ENCODE measurements at places on chromosomes 16 and 17.

GRCh38 chr17:81094509-81095382 lies 59.8 kb downstream of the BAIAP2 start:
- DNase-seq = peak; percentile 51

- peak; percentile 7 for DNase-seq
Observed at GRCh38 chr16:57544124-57544653, 1.7 kb downstream of the ADGRG5 start.

GRCh38 chr16:24921229-24921628 lies 75.5 kb downstream of the SLC5A11 start:
- no peak for DNase-seq

DNA sequence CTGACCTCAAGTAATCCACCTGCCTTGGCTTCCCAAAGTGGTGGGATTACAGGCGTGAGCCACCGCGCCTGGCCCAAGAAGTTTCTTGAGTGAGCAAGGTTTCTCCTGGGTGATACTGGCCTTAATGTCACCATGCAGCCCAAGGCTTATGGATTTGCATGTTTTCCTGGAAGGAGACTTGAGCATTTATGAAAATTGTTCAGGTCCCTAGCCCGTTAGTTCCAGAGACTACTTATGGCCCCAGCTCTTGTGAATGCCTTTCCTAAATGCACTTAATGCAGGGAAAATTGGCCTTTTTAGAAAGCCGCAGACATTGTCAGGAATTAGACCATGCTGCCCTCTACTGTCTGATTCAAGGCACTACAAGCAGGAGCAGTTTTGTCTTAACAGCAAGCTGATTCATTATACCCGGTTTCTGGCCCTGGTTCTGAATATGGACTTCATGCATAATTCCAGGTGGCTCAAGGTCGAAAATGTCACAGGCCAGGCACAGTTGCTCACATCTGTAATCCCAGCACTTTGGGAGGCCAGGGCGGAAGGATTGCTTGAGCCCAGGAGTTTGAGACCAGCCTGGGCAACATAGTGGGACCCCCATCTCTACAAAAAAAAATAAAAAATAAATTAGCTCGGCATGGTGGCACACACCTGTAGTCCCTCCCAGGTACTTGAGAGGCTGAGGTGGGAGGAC lies 91.3 kb downstream of the SNX29 start:
- peak; percentile 52 for DNase-seq

DNA sequence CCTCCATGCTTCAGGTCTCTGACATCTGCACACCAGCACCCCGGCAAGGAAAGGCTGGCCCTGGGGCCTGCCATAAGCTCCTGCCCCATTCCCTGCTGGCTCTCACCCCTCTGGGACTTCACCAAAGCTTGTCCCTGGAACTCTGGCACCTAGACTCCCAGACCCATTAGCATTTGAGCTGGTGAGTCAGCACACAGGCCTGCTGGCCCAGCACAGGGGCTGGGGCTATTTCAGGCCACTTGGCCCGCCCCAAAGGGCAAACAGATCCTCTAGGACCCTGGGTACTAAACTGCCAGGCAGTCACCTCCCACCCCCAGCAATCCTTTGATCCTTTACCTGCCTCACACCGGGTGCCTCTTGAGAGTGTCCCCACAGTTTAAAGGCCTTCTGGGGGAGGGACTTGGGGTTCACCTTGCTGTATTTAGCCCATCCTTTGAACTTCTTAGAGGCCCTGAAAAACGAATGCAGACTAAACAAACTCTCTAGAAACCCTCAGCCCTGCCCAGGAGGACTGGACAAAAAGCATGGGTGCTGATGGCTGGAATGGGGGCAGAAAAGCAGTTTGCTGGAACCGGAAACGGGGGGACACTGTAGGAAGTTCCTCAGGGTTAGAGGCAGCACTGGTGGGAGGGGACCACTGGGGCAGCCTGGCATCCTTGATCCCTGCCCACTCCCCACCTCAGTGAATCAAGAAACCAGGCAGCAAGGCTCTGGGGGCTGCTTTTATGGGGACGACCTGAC lies 3.2 kb upstream of the SAMD14 start:
- no peak for DNase-seq

- no peak for DNase-seq
Observed at GRCh38 chr17:80023481-80024205, 12.0 kb downstream of the TBC1D16 start.

- DNase-seq = no peak
Observed at GRCh38 chr17:32699247-32699646, 177.7 kb downstream of the MYO1D start.

- DNase-seq = peak; percentile 3
Observed at GRCh38 chr16:66127459-66128370, 238.8 kb upstream of the CDH5 start.

- peak; percentile 13 for DNase-seq
Observed at GRCh38 chr16:72099377-72099818, 5.8 kb downstream of the DHX38 start.

DNA sequence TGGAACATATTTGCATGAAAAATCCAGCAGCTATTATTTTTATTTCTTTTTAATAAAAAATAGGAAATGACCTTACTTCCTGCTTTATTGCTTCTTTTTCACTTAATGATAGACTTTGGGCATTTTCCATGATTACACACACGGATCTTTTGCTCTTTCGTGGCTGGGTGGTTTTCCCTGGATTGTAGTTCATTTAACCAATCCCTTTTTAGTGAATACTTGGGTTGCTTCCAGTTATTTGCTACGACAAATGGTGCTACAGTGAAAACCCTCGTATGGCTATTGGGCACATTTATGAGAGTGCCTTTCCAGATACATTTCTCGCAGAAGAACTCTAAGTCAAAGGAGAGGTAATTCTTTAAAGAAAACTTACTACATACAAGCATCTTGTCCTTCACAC lies 38.6 kb downstream of the FOXL1 start:
- no peak for DNase-seq

GRCh38 chr16:66516509-66516807 lies 33.5 kb downstream of the TK2 start:
- DNase-seq = no peak

- no peak for DNase-seq
Observed at GRCh38 chr16:19003935-19004334, 20.2 kb downstream of the TMC7 start.

GRCh38 chr16:1884889-1885288 lies 12.9 kb upstream of the MEIOB start:
- DNase-seq = no peak

- no peak for DNase-seq
Observed at GRCh38 chr17:37570527-37571093, 38.6 kb downstream of the SYNRG start.

- peak; percentile 70 for DNase-seq
Observed at GRCh38 chr16:88375996-88376834, 6.5 kb upstream of the ZNF469 start.

DNA sequence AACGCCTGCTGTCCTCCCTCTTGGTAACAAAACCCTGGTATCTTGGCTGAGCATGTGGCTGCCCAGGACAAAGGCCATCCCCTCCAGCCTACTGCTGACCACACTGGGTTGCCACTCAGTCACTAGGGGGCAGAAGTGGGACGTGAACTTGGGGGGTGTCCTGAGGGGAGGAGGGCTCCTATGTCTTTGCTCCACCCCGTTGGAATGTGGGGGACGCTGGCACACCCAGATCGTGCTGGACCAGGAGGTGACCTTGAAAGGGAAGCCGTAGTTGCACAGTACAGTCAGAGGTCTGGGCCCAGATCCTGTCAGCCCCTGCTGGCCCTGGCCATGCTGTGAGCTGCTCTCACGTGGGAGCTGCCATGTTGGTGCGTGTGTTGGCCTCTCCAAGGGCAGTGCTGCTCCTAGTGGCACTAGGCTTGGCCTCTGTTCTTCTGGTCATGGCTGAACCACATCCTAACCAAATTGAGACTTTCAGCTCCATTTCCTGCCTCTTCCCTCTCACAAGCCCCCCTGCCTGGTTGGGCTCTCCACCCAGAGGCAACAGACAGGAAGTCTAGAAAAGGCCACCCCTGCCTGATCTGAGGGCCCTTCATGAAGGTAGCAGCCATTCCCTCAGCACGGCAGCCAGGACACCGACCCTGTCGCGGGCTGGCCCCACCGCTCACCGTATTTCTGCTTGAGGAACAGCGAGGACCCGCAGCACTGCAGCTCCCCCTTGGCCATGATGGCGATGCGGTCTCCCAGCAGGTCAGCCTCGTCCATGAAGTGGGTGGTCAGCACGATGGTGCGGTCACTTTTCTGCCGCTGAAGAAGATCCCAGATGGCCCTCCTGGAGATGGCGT lies 29.0 kb upstream of the RNPS1 start:
- no peak for DNase-seq

GRCh38 chr17:59093702-59094231 lies 12.9 kb downstream of the TRIM37 start:
- no peak for DNase-seq

DNA sequence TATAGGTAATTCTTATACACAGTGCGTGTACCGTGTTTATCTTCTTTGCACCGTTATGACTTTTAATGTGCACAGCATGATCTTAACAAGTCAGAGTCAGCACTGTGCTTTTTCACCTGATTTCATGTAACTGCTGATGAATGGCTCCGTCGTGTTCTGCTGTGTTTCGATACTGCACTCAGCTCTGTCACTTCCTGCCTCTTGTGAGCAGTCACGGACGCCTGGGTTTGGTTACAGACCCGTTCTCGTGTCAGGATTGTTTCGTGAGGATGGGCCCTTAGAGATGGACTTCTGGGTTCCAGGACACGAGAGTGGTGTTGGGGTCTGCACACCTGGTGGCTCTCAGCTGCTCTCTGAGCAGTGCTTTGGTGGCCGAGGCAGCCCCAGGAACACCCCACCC lies 24.6 kb downstream of the TBCD start:
- DNase-seq = no peak

GRCh38 chr17:73985466-73986015 lies 217.9 kb upstream of the RPL38 start:
- DNase-seq = no peak

- no peak for DNase-seq
Observed at GRCh38 chr16:3645504-3646347, 8.8 kb upstream of the DNASE1 start.

Data from hippocampal formation (tissue), 2 donors.